ENCODE measurements at places on chromosomes 5 and 9. TPM values are rescaled to one million over a fixed set of nuclear protein-coding genes. Genes with fewer than 3 reads are reported as not detected.

Gene CAMK2A
- not detected for total RNA-seq

Gene ANKRD34B
- not detected for total RNA-seq

Gene SLC36A3
- total RNA-seq = not detected

Gene PCDHA3
- not detected for total RNA-seq

Gene KCNV2
- total RNA-seq = not detected

Gene DMRTA1
- total RNA-seq = not detected

- DNase-seq = no peak
Observed at GRCh38 chr5:96851312-96852062, 24.8 kb upstream of the ERAP2 start.

DNA sequence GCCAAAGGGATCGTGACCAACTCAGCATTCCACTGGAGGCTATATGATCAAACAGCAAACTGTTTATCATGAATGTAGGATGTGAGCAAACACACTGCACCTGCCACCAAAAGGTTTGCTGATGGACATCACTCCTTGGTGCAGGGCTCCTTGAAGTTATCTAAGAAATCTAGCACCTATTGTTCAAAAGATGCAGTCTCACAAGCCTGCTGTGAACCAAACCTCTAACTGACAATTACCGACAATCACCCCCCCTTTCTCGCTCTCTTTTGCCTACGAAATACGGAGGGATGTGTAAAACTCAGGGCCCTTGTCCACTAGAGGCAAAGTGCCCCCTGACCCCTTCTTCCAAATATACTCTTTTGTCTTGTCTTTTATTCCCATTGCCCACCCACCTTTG lies 2.5 kb upstream of the CLTA start:
- no peak for DNase-seq

GRCh38 chr5:56467176-56467717 lies 234.1 kb upstream of the ANKRD55 start:
- DNase-seq = no peak

DNA sequence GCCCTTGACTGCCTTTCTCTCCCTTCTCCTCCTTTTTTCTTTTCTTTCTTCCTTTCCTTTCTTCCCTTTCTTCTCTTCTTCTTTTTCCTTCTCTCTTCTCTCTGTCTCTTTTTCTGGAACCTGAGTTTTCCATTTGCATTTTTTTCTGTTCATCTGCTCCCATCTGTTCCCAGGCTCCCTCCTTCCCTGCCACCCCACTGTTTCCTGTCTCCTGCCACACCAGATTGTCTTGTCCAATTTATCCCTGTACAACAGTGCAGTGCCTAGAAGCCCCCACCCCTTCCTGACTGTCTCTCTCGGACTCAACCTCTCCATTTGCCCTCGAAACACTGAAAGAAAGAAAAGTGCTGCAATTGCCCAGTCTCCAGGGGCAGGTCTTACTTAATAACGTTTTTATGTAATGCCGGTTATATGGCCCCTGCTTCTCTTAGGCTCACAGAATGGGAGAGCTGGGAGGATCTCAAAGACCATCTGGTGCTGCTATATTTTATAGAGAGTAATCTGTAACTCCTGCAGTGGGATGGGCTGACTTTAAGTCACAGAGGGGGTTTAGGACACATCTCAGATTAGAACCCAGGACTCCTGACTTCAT lies 101.4 kb downstream of the RALGPS1 start:
- no peak for DNase-seq

- no peak for DNase-seq
Observed at GRCh38 chr5:167595196-167595595, 696.2 kb upstream of the WWC1 start.

DNA sequence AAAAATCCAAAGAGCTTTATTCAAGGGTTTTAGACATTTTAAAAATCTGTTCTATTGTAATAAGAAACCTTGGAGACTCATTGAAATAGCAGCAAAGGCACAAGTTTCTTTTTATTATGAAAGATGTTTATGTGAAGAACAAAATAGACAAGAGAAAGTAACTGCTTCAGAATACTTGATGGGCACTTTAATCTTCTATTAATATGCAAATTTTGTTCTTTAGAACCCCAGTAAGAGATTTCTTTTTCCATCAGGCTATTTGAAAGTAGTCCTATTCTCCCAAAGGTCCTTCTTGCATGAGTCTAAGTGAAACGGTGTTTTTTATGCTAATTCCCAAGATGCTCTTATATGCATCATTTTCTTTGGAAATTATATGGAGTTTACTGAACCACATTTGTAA lies 602.0 kb downstream of the EFNA5 start:
- no peak for DNase-seq

DNA sequence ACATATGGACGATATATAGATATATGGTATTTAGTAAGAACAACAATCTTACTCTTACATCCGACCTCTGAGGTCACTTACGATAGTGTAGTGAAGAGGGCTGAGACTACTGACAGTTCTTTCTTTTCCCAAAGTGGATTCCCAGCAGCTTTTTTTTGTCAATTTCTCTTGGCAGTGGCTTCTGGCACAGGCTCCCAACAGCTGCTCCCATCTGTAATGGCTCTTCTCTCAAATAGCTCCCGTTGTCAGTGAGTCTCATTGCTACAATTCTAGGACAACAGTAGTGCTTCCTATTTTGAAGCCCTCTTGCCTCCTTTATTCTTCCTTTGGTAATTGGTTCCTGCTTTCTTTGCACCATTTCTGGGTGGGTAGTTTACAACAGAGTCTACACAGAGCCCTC lies 68.4 kb downstream of the SLC25A46 start:
- DNase-seq = no peak

- no peak for DNase-seq
Observed at GRCh38 chr5:123776761-123777160, 264.8 kb downstream of the CSNK1G3 start.
